Spinal cord (tissue), 10 donors: ENCODE measurements at places on chromosomes 12 and 14.

DNA sequence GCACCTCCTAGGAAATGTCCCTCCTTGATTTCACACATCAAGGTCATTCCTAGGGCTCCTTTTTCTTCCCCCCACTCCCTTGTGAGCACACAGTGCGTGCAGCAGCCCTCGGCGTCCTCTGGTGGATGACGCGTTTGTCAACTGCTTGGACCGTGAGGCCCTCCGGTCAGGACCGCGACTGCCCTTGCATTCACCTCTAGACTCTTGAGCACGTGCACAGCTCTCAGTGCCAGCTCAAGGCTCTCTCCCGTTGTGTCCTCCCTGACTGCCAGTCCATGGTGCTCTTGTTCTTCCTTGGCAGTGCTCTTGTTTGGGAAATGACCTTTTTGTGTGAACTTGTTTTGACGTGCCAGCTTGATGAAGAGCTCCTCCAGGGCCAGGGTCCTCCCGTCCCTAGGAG, 67.9 kb downstream of the TSPAN9 start:
- no peak for DNase-seq

DNA sequence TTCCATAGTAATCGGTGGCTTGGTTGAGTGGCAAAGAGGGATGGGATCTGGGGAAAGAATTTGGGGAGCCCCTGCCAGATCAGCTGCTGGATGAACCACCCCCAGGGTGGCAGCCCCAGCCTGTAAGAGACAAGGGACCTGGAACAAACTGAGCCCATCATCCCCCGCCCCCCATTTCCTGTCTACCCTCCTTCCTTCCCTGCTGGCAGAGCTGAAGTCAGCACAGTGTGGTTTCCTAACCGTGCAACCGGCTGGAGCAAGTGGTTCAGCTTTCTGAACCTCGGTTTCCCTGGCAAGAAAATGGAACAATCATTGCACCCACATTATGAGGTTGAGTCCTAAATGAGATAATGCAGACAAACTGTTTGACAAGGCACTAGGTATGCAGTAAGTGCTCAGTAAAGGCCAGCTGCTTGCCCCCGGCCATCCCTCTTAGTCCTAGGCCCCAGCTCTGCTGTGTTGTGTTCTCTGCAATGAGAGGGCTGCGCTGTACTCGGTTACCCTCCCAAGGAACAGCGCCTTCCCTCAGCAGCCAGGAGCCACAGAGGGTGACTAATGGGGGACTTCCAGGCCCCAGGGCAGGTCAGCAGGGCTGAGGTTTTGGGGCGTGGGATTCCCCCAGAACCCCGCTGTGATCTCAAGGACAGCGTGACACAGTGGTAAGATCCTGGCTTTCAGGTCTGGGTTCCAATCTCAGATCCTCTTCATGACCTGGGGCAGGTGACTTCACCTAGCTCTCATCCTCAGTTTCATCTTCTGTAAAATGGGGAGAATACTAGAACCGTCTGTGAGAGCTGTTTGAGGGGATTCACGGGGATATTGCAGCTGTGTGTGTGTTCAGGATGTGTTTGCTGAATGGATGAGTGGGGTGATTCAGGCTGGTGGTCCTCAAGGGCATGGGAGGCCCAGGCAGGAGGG, 16.5 kb downstream of the SELPLG start:
- no peak for DNase-seq

DNA sequence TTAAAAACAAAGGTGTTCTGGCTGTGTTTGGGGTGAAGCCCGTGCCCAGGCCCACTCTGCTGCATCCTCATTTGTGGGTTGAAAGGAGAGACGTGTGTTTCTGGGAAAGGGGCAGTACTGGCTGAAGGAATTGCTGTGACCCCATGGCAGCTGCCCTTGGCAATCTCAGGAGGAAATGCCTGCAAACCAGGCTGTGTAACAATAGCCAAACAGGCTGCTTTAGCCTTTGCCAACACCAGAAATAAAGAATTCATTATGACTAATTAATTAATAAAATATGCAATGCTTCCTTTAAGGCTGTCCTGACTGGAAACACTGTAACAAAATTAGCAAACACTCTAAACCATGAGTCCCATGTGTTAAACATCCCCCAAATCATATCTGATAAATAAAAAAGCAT, 53.0 kb upstream of the KRR1 start:
- DNase-seq, result no peak

- DNase-seq, result no peak
These were observed 15.0 kb upstream of the MEG3 start for GRCh38 chr14:100810861-100811461.
